Renal cortex interstitium (tissue), 15 donors: ENCODE measurements at places on chromosomes 5 and 9.

GRCh38 chr9:138007566-138007917 lies 130.0 kb downstream of the CACNA1B start:
- no peak for DNase-seq

- no peak for DNase-seq
Measured at GRCh38 chr9:99870126-99870525, 36.3 kb upstream of the STX17 start.

DNA sequence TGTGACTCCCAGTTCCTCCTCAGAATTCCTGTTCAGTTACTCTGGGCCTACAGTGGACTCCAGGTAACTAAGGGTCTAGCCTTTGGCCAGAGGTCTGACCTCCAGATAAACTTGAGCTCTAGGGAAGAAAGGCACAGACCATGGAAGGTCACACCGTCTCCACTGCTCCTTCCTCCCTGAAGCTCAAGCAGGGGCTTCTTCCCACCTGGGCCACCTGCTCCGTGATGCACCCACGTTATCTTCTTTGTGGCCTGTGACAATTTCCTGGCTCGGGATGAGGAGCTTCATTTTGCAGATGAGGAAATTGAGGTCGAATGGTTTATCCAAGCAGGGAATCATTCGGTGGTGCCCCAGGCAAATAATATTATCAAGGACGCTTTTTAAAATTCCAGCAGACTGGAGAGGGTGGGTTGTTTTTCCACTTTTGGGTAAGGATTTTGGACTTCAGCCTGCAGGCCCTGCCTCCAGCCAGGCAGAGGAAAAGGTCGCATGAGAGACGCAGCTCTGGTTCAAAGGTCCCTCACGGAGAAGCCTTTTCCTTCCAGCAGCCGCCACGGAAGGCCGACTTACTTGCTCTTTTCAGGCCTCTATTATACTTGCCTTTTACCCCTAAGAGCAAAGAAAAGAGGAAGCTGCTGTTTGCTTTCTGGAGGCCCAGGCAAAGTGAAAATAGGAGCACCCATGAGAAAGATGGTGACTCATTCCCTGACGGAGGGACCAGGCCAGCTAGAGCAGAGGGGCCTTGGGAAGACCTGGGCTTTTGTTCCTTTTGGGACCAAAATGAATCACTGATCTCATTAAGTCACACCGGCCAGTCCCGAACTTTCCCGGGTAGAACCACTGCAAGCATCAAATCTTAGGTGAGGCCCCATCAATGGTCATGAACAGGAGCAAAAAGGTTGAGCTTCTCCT lies 22.8 kb upstream of the DUSP1 start:
- no peak for DNase-seq

DNA sequence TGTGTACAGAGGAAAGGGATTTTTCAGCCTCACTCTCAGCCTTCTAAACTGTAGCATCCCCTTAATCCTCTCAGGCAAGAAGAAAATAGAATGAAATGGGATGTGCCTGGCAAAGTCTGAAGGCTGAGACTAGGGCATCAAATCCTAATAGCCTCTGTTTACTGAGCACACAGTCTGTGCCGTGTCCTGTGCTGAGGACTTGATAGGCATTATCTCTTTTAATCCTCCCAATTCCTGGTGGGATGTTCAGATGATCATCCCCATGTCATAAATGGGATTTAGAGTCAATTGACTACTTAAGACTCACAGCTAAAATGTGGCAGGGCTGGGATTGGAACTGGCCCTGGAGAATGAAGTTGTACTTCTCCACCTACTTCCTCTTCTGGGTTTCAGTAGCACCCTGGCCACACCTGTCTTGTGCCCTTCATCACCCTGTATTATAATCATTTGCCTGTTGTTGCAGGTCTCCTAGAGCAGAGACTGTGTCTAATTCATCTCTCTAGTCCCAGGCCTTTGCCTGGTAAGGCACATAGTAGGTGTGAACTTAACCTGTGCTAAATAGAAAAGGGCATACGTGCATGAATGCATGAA lies 81.0 kb downstream of the WWC1 start:
- no peak for DNase-seq
